Thoracic aorta (tissue), 2 donors: ENCODE measurements at places on chromosomes 4 and X. TPM values are rescaled to one million over a fixed set of nuclear protein-coding genes. Genes with fewer than 3 reads are reported as not detected.

The FAM200B gene
- 35.2 TPM for total RNA-seq

The DSPP gene
- not detected for total RNA-seq

The COX7B2 gene
- not detected for total RNA-seq

The HSD17B13 gene
- total RNA-seq: 0.54 TPM

The DNAAF6 gene
- total RNA-seq: not detected

The STS gene
- total RNA-seq: 7.8 TPM

The GABRG1 gene
- total RNA-seq: not detected

The ASB12 gene
- not detected for total RNA-seq

The CT45A2 gene
- total RNA-seq: not detected

The SSX4 gene
- total RNA-seq: not detected

The SCRG1 gene
- 9.7 TPM for total RNA-seq

The ASB11 gene
- total RNA-seq: not detected

The MANBA gene
- 37.2 TPM for total RNA-seq

The SMPX gene
- total RNA-seq: not detected

The AMOT gene
- total RNA-seq: 55.2 TPM

The ZAR1 gene
- total RNA-seq: 1.8 TPM
